ENCODE measurements at places on chromosomes 7 and 10.
A peak's percentile ranks its signal among the peaks of the same experiment; 100 is the strongest.

DNA sequence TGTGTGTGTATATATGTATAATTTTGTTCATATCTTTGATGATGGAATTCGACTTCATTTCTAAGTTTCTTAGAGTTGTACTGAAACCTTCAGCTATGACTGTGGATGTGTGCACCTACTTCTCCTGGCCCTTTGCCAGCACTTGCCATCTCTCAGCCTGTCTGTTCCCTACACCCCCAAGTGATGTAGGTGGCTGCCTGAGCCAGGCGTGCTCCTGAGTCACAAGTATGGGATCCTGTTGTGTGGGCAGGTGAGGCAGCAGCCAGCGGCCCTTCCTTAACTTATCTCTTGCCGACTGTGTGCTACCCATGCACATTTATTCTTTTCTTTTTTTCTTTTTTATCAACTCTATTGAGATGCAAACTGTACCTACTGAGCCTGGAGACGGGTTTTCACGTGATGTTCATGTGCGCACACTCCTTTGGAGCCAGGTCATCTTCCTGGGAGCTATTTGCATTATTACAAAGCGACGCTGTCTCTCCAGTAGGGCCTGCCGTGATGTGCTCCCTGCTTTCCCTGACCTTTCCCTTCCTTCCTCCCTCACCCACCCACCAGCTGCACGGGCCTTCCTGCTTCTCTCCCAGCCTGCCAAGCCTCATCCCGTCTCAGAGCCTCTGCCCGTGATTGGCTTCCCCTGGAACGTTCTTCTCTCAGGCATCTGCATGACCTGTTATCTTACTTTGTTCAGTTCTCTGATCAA lies 31.3 kb upstream of the GALNT11 start:
- DNase-seq = no peak

DNA sequence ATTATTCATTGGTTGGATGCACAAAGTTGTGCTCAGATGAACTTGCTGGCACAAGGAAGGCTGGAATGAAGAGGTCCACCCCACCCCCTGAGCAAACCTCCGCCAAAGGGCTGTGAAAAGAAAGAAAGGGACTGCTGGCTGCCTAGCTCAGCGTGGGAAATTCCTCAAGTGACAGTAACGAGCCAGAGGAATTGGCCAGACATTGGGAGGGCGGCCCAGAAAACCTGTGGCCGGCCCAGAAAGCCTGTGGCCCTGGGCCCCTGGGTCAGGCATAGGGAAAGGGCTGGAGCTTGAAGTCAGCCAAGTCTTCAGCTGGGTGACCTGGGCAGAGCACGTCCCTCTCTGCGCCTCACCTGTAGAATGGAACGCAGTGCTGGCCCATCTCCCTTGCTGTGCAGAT lies 30.6 kb upstream of the CTBP2 start:
- DNase-seq = no peak

DNA sequence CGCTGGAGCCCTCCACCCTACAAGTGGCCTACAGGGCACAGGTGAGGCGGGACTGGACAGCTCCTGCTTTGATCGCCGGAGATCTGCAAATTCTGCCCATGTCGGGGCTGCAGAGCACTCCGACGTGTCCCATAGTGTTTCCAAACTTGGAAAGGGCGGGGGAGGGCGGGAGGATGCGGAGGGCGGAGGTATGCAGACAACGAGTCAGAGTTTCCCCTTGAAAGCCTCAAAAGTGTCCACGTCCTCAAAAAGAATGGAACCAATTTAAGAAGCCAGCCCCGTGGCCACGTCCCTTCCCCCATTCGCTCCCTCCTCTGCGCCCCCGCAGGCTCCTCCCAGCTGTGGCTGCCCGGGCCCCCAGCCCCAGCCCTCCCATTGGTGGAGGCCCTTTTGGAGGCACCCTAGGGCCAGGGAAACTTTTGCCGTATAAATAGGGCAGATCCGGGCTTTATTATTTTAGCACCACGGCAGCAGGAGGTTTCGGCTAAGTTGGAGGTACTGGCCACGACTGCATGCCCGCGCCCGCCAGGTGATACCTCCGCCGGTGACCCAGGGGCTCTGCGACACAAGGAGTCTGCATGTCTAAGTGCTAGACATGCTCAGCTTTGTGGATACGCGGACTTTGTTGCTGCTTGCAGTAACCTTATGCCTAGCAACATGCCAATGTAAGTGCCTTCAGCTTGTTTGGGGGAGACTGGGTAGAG lies at the start of gene COL1A2:
COL1A2 (plus strand) TSS at position 459 of the 704 bp plus-strand sequence; CDS start at position 596, 137 bp downstream.
- peak; percentile 84 for DNase-seq

DNA sequence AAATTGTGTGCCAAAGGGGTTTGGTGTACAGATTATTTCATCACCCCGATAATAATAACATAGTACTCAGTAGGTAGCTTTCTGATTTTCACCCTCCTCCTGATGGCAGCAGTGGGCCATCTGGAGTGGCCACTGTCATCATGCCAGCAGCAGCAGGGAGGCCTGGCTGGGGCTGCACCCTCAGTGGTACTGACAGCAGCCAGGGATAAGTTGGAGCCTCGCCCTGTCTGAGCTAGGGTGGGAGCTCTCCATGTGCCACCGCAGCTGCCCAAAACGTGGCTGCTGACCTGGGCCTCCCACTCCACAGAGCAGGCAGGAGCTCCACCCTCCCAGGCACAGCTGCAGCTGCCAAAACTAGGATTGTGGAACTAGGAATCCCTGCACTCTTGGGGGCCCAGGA lies 700.8 kb upstream of the KCND2 start:
- no peak for DNase-seq

DNA sequence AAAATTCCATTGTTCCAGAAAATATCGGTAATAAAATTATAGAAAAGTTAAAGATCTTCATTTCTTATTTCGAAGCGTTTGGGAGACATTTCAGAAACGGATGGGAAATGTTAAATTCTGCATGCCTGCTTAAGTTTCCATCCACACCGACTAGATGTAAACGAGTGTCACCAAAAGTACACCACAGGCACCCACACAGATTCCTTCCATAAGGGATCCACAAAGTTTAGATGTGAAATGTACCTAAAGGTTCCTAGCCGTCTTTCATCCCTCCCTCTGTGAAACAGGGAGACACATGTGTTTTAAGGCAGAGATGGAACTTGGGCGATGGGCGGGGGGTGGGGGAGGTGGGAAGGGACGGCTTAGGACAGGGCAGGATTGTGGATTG lies 621 bp upstream of the CAV1 start:
- DNase-seq = no peak

- no peak for DNase-seq
These were observed 31.3 kb upstream of the GDI2 start for GRCh38 chr10:5844345-5845055.

GRCh38 chr7:129804890-129805719 lies 147.7 kb downstream of the UBE2H start:
- DNase-seq = no peak

DNA sequence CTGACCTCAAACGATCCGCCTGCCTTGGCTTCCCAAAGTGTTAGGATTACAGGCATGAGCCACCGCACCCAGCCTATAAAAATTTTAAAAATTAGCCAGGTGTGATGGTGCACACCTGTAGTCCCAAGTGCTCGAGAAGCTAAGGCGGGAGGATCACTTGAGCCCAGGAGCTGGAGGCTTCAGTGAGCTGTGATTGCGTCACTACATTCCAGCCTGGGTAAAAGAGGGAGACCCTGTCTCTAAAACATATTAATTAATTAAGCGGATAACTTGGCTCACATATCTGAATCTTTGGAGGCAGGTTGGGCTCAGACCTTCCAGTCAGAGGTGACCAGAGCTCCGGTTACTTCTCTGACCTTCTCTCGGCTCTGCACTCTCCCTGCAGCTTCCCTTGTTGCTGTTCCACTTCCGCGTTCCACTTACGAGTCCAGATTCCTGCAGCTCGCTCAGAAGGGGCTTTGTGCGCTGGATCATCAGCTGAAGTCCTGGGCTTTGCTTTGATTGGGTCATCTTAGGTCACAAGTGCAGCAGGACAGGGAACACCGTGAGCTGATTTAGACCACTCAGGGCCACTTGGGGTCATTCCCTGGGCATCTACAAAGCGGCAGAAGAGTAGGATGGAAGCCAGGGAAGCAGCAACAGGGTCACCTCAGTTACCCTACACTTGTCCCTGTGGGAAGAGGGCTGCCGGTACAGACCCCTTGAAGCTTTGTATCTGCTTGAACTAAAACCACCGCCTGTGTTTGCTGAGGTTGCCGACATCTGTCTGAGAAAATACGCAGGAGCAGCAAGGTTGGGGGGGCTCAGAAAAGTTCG lies 2.0 kb upstream of the ARPC1B start:
- DNase-seq = no peak

GRCh38 chr10:80856186-80856585 lies 318.5 kb downstream of the SH2D4B start:
- DNase-seq = no peak

DNA sequence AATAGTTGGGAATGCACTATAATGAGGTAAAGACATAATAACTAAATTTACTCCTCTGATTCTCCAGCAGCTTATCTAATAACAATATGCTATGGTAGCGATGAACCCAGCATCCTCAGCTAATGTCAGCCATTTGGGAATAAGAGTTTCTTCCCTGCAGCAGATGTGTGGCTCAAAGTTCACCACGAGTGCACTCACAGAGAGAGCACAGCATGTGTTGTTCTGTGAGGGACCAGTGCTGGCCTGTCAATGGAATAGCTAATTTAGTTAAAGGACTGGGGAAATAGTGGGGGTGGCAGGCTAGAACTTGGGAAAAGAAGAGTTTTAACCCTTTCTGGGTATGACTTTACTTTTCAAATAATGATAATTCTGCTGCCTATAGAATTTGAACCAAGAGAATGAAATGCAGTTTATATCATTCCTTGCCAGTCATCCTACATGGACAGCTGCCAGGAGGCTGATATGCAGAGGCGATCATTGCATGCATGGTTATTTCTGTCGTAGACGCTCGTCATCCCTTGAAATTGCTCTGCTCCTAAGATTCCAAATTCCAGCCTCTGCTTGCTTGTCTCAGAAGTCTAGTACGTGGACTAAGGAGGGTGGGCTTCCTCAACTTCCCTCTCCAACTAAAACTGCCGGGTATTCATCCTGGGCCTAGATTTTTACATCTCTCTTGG lies 355.6 kb downstream of the RNLS start:
- no peak for DNase-seq

GRCh38 chr7:132240262-132240661 lies 336.0 kb downstream of the PLXNA4 start:
- DNase-seq = no peak

- DNase-seq = no peak
These were observed at the start of gene ZP3 for GRCh38 chr7:76424413-76425111. Gene ZP3, plus strand, starts transcription at chr7:76424950. Its CDS starts 15 bp downstream, at chr7:76424965.

DNA sequence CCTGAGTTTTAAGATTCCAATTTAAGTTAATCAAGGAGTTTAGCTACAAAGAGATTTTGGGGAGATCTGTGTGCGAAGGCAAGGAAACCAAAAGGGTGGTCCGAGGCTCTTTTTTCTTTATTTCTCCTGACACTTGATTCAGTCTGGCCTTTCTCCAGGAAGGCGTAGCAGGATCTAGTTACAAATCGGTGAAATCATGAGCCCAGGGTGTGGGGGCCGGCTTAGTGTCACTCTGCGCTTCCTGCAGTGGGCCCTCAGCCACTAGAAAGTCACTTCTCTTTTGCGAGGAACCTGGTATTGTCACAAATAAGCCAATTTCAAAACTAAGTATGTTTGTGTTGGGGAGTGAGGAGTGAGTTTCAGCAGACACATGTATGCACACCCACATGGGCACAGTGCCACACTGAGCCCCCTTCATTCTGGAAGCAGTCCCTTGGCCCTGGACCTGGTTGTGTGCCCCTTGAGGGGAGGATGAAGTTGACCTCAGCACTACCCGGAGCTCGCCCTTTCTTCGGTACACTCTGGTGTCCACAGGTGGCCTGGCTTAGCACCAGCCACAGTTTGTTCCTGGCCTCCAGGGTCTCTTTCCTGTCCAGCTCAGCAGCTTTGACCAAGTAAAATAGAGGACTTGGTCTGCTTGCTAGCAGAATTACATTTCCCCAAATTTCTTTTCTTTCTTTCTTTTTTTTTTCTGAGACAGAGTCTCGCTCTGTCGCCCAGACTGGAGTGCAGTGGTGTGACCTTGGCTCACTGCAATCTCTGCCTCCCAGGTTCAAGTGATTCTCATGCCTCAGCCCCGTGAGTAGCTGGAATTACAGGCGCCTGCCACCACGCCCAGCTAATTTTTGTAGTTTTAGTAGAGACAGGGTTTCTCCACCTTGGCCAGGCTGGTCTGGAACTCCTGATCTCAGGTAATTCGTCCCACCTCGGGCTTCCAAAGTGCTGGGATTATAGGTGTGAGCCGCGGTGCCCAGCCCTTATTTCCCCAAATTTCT lies 84.0 kb upstream of the BTBD16 start:
- DNase-seq = no peak

DNA sequence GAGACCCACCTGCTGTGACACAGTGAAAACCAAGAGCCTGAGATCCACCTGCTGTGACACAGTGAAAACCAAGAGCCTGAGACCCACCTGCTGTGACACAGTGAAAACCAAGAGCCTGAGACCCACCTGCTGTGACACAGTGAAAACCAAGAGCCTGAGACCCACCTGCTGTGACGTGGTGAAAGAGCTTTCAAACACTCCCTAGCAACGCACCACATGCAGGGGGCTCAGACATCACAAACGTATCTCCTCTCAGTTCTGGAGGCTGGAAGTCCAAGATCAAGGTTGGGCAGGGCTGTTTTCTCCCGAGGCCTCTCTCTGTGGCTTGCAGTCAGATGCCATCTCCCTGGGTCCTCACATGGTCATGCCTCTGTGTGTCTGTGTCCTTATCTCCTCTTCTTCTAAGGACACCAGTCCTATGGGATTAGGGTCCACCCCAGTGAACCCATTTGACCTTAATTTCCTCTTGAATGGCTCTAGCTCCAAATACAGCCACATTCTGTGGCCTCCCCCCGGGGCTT lies 43.8 kb downstream of the INSIG1 start:
- no peak for DNase-seq

- no peak for DNase-seq
These were observed 166.0 kb downstream of the FANK1 start for GRCh38 chr10:126062131-126063032.

- DNase-seq = no peak
These were observed 216.0 kb downstream of the KCNMA1 start for GRCh38 chr10:77421591-77421990.

DNA sequence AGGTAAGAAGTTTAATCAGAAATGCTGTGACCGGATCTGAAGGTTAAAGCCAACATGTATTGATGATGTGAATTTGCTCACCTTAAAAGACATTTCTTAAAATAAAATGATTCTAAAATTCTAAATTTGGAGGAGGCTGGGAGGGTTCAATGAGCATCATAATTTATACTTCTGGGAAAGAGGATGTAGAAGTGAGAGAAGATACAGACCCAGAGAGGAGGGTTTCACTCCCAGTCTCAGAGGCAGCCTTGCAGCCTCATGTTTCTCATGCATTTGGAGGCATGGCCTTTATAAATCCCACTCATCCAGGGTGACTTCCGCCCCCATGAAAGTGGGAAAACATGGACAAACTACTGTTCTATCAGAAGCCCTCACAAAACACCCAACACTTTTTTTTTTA lies 305.6 kb upstream of the PITRM1 start:
- DNase-seq = no peak

- no peak for DNase-seq
These were observed 69.4 kb downstream of the ZRANB1 start for GRCh38 chr10:125011171-125011925.

DNA sequence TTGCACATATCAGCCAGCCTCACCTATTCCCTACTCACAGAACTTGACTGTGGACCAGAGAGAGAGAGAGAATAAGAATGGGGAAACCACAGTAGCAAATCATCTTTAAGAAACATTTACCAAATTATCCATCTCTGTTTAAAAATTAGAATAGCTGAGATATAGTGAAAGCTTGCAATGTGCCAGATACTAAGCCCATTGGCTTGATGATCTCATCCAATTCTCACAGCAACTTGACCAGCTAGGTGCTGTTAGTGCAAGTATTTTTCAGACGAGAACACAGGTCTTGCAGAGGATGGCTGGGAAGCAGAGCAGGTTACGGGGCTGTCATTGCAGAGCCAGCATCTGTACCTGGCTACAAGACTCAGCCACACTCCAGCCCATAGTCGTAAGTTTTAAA lies 50.9 kb downstream of the KLF6 start:
- DNase-seq = no peak

Data from urinary bladder (tissue), 4 donors.